T-helper 17 cell (primary cell): ENCODE measurements at places on chromosomes 16 and 17.

GRCh38 chr17:81648013-81648706, 8.2 kb downstream of the PDE6G start:
- no peak for DNase-seq

DNA sequence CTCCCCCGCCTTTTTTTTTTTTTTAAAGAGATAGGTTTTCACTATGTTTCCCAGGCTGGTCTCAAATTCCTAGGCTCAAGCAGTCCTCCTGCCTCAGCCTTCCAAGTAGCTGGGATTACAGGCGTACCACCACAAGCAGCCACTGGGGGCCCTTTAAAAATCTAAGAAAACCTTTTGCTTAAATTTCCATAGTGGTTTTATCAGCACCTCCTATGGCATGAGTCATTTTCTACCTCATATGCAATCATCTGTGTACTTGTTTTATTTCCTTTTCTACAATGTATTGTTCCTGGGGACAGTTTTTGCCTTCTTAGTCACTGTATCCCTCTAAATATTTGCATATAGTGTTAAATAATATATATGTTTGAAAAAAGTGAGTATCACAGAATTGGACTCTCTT, 29.2 kb downstream of the GNA13 start:
- DNase-seq = no peak

DNA sequence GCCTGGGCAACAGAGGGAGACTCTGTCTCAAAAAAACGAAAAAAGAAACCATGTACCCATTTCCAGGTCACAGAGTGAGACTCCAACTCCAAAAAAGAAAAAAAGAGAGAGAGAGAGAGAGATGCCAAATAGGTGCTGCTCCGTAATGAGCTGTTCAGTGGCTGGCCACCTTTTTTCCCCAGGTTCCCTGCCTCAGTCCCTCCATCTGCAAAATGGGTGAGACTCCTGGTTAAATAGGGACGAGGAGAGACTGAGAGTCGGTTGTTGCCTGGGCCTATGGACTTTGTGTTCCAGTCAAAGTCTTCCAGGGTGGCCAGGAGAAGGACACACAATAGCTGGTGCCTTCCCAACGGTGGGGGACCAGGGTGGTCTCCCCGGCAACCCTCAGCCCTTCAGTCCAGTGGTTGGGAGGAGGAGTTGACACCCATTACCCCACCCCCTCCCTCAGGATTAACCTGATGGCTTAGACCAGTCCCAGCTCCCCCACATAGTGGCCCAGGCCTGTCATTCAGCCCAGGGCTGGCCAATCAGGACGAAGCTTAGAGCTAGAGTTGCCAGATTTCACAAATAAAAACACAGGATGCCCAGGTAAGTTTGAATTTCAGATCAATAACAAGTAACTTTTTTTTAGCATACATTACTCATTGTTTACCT, 258.2 kb downstream of the PARN start:
- DNase-seq = no peak

DNA sequence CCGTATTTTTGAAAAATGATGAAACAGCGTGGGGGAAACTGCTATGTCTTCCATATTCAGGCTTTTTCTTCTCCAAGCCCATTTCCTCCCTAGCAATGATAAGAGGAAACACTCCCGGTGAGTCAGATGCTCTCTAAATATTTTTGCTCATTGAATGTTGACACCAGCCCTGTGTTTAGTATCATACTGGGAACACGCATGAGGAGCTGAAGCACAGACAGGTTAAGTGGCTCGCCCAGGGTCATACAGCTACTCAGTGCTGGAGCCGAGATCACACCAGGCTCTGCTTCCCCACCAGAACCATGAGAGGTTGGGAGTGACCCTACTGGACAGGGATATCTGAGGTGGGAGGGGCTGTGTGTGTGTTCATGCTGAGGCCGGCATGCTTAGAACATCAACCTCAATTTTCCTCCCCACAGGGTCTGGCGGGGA, 37.8 kb upstream of the ADGRG1 start:
- no peak for DNase-seq

- no peak for DNase-seq
These were observed 11.8 kb downstream of the GGA3 start for GRCh38 chr17:75249564-75249963.

DNA sequence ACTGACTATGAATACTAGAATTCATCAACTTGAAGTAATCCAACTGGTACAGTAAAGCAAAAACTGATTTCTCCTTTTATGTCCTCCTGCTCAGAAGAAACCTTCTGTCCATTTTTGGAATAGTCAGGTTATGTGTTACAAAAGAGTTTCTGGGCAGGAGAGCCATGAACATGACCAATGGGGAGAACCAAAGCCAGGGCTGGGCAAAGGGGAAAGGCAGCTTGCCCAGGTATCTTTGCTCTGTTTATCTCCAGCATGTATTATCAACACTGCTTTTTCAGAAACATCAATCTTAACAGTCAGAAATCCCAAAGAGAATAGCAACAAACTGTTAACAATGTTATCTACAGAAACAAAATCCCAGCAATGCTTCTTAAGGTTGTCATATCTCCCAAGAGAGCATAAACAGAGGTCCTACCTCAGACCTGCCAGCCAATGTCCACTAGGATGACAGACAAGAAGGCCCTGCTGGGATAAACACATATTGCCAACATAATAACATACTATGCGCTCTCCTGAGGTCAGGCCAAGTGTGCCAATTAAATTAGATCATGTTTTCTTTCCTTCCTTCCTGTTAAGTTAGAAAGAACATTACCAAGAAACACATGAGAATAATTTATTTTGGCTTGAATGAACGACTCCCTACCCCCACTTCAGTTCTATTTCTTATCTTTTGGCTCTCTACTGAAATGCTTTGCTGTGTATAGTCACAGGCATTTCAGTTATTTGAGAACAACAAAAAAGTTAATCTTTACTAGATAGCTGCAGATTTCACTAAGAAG, 28.0 kb downstream of the BLMH start:
- DNase-seq = no peak

- no peak for DNase-seq
These were observed 6.3 kb downstream of the FOXF1 start for GRCh38 chr16:86516623-86517003.

- DNase-seq = no peak
These were observed 317.5 kb upstream of the EEF2KMT start for GRCh38 chr16:5415123-5415522.

- no peak for DNase-seq
These were observed 1.9 kb downstream of the SRSF1 start for GRCh38 chr17:58005031-58005727.

DNA sequence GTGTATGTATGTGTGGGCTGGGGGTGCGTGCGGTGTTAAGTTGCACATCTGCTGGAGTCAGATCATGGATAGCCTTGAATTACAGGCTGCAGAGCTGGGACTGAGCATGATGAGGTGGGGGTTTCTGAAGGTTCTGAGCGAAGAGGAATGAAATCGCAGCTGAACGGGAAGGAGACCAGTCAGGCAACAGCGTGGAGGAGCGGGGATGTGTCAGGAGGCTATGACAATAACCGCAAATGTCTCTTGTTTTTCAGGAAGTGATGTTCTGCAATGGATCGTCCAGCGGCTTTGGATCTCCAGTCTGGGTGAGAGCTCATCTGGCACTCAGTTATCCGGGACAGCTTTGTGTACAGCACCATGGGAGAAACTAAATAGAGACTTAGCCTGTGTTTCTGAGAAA, 20.9 kb downstream of the RGS9 start:
- DNase-seq = no peak

DNA sequence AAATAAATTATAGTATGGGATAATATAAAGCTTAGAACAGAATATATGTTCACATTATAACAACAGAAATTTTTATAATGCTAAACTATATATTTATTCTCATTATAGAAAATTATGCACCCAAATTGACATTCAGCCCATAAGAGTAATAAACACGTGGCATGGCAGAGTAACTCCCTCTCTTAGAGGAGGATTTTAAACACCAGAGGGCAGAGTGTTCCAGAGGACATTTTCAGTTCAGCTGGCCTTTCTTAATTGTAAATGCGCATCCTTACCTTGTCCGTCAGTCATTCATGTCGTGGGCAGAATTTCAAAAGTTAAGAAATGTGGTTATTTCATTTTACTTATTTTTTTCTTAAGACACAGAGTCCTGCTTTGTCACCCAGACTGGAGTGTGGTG, 147.1 kb downstream of the TANC2 start:
- DNase-seq = no peak

GRCh38 chr17:82745524-82745923, 6.3 kb upstream of the TBCD start:
- DNase-seq = no peak

DNA sequence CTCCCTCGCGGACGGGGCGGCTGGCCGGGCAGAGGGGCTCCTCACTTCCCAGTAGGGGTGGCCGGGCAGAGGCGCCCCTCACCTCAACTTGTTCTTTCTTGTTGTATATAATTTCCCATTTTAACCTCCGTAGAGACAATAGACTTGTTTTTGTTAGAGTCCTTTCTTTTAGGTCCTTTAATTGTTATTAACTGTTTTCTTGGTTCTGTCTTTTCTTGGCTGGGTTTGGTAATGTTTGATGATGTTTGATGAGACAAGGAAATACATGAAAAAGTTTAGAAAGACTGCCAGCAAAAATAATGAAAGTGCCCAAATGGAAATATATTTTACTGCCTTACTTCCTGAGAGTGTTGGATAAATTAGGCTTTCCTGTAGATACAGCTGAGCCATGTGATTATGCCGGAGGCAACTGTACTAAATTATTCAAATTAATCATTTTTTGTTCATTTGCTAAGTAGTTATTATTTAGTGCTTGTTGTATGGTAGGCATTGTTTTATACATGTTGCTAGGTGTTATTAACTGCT, 30.9 kb downstream of the PRPSAP2 start:
- DNase-seq = no peak

DNA sequence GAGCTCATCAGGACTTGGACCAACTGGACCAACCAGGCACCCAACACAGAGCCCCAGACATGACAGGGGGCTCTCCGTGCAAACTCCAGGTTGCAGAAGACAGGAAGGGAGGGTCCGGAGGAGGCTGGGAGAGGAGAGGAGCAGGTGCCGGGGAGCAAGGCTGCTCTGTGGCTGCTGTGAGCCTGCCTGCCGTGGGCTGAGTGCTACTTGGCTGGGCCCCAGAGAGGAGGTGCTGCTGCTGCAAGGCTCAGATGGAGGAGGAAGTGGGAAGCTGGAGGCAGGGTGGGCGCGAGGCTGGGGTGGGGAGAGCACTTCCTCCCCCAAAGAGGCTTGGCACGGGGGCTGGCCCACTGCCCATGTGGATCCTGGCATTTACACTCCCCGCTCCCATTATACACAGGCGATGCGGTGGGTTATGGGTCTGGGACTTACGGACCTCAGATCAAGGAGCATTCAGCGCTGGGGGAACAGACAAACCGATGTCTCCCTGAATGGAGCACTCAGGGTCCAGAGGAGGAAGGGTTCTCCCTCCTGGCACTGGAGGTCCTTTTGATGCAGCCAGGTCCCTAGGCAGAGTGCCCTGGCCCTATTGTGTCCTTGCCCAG, 15.9 kb downstream of the EPOP start:
- no peak for DNase-seq

DNA sequence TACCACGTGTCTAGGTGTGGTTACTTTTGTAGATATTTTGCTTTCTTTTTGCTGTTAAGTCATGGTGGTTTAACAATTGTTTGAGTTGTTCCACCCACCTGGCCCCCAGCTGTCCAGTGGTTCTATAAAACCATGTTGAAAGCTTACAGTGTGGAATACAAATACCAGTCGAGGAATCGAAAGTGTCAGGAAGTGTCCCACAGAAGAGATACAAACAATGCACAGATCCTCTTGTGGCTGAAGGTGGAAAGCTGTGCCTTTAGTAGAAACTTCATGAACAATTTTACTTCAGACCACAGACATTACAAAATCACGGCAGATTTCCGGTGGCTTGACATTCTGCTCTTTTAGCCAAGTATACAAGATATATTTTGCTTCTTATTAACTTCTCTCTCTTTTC, 782.4 kb upstream of the SOX9 start:
- no peak for DNase-seq
